ENCODE measurements at places on chromosomes 1 and 21.

GRCh38 chr1:212107481-212107880 lies 71.9 kb downstream of the DTL start:
- no peak for DNase-seq

DNA sequence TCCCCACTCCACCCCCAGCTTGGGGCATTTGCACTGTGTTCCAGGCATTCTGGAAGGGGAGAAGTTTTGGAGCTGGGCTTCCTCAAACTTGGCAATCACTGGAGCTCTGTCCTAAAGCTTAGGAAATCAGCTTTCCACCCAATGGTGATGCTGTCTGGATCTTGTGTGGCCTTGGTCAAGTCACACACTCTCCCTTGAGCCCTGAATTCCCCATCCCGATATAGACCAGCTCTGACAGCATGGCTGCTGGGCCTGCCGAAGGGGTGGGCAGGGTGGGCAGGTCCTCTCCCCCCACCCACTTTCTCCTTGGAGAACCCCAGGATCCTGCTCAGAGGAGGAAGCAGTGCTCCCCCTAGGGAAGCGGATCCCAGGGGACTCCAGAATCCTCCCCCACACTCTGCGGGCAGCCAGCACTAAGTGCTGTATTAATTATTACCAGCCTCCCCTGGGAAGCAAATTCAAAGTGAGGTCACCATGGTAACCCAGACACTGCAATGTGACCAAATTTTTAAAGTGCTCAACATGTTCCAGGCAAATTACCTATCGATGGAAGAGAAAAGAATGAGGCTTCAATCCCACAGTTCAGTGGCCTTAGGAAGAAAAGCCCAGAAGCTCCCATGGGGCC lies 21.3 kb upstream of the LDLRAP1 start:
- DNase-seq: no peak

DNA sequence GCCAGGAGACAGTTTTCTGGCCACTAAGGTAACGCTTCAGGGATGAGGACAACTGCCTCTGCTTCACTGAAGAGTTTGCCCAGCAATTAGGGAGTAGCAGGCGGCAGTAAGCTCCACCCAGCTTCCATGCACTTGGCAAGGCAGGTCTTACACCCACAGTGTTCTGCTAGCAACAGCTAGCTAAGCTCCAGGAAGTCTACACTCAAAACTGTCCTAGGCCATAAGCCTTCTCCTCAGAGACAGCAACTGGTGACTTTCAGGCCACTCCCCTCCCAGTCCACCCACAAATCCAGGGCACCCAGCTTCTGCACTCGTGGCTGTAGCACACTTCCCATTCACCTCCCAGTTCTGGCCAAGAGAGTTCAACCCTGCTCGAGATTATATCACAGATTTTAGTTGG lies 47.3 kb downstream of the KMO start:
- no peak for DNase-seq

GRCh38 chr1:206833801-206834200 lies 31.6 kb upstream of the IL20 start:
- no peak for DNase-seq
